Neural crest cell (in vitro differentiated cells): ENCODE measurements at places on chromosomes 6 and 20. TPM values are rescaled to one million over a fixed set of nuclear protein-coding genes. Genes with fewer than 3 reads are reported as not detected.

The POM121L2 gene
- not detected in 2 replicates for total RNA-seq

- H3K4me3 ChIP-seq: no peak overlapping the region
- DNase-seq: no peak
- H3K4me1 ChIP-seq: no peaks in the 10 kb centered on the region
- H3K27me3 ChIP-seq: no peaks in the 10 kb centered on the region
These were observed 134.0 kb upstream of the HCRTR2 start for GRCh38 chr6:55040102-55040848.

GRCh38 chr6:99618649-99619408 is 12.2 kb downstream of the PRDM13 start:
- DNase-seq: no peak
- peaks cover 3% of the 10 kb centered on the region for H3K36me3 ChIP-seq
- peaks cover 6% of the 10 kb centered on the region for H3K4me1 ChIP-seq
- H3K27ac ChIP-seq: no peak overlapping the region

DNA sequence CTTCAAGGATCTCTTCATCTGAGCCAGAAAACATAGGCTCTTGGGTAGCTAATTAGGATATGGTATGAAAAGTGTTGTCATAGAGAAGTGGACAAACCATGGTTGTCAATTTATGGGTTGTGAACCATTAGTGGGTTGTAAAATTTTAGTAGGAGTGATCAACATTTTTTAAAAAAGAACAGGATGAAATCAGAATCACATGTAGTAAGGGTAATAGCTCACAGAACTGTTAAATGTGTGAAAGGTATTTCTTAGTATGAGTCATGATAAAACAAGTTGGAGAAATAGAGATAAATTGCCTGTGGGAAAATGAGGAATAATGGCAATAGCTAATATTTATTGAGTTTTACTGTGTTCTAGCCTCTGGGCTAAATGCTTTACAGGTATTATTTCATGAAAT is 113.4 kb downstream of the MAP3K4 start:
- H3K4me1 ChIP-seq: no peaks in the 10 kb centered on the region
- no peaks in the 10 kb centered on the region for H3K27me3 ChIP-seq
- peaks cover 38% of the 10 kb centered on the region for H3K36me3 ChIP-seq
- H3K4me3 ChIP-seq: no peak overlapping the region

DNA sequence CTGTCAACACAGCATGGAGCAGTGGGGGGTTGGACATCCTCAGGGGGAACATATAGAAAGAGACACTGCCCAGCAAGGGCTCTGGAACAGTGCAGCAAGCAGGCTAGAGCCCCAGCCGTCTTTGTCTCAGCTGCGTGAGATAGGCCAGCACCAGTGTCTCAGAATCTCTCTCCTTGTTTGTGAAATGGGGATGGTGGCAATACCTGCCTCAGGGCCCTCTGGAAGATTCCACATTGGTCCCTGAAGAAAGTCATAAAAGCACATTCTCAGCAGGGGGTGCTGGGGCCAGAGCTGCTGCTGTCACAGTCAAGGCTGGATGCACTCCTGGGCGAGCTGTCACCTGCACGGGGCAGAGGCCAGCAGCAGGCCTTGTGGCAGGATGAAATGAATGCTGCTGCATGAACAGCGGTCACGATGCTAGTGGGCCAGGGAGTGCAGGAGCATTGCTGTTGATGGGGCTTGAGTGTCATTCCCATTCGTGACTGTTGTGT is 121.7 kb downstream of the SYCP2 start:
- no peaks in the 10 kb centered on the region for H3K27me3 ChIP-seq
- no peak overlapping the region for H3K27ac ChIP-seq
- H3K36me3 ChIP-seq: no peaks in the 10 kb centered on the region
- DNase-seq: no peak
- H3K4me3 ChIP-seq: no peak overlapping the region
- H3K4me1 ChIP-seq: peaks cover 29% of the 10 kb centered on the region

DNA sequence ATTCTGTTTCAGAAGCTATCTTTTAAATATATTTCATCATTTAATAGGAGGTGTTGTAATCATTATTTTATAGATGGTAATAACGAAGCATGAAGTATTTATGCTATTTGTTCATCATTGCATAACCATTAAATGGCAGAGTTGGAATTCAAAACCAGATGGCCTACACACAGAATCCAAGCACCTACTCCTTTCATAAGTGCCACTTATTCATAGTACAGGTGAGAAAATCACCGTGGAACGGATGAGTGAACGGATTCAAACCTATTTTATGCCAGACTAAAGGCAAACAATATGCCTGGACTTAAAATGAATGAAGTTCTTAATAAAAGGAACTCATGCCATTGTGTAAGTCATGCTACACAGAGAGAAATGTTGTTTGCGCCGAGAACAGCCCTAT is 397.9 kb upstream of the ADGRB3 start:
- DNase-seq: no peak
- no peaks in the 10 kb centered on the region for H3K36me3 ChIP-seq
- H3K4me1 ChIP-seq: peaks cover 23% of the 10 kb centered on the region
- no peak overlapping the region for H3K27ac ChIP-seq
- no peak overlapping the region for H3K4me3 ChIP-seq

- no peak overlapping the region for H3K27ac ChIP-seq
- H3K4me3 ChIP-seq: no peak overlapping the region
- H3K4me1 ChIP-seq: no peaks in the 10 kb centered on the region
- DNase-seq: no peak
- H3K27me3 ChIP-seq: peaks cover 7% of the 10 kb centered on the region
These were observed 74.9 kb upstream of the RIN2 start for GRCh38 chr20:19683188-19683587.

- no peaks in the 10 kb centered on the region for H3K4me1 ChIP-seq
- H3K36me3 ChIP-seq: peaks cover 8% of the 10 kb centered on the region
- no peak overlapping the region for H3K27ac ChIP-seq
- DNase-seq: no peak
- H3K27me3 ChIP-seq: no peaks in the 10 kb centered on the region
These were observed 16.3 kb downstream of the GTSF1L start for GRCh38 chr20:43710370-43711044.

DNA sequence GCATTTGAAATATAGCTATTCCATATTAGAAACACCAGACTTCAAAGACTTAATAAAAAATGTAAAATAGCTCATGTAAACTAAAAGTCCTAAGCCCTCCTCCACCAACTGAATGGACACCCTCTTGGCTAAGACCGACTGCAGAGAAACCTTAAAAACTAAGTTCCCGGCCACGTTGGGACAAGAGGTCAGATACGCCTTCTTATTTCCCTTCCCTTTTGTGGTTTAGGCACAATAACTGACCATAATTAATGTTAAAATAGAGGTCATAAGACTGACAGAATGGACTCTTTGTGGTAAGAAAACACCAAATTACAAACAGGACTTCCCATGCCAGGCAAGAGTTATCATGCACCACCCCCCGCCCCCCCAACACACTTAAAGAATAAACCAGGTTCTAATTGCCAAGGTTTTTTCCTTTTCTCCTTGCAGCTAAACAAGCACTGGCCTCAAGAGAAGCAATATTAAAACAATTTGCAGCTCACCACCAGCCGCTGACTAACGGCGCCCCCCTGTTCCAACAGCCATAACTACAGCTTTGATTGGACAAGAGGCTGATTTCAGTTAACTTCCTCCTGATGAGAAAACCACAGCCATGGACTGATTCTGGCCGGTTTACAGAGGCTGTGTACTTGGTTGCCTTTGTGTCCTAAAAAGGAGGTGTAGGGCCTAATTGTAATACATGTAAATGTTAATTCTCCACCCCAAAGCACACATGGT is 10.7 kb upstream of the LAMP5 start:
- H3K4me1 ChIP-seq: no peaks in the 10 kb centered on the region
- peaks cover 51% of the 10 kb centered on the region for H3K27me3 ChIP-seq
- no peaks in the 10 kb centered on the region for H3K36me3 ChIP-seq
- DNase-seq: no peak

- no peak overlapping the region for H3K4me3 ChIP-seq
- no peak overlapping the region for H3K27ac ChIP-seq
- no peaks in the 10 kb centered on the region for H3K4me1 ChIP-seq
- H3K36me3 ChIP-seq: no peaks in the 10 kb centered on the region
These were observed 604.5 kb downstream of the DOK5 start for GRCh38 chr20:55079917-55080316.

The GTF2H4 gene
- total RNA-seq: 72.6 and 78.5 TPM in 2 replicates

DNA sequence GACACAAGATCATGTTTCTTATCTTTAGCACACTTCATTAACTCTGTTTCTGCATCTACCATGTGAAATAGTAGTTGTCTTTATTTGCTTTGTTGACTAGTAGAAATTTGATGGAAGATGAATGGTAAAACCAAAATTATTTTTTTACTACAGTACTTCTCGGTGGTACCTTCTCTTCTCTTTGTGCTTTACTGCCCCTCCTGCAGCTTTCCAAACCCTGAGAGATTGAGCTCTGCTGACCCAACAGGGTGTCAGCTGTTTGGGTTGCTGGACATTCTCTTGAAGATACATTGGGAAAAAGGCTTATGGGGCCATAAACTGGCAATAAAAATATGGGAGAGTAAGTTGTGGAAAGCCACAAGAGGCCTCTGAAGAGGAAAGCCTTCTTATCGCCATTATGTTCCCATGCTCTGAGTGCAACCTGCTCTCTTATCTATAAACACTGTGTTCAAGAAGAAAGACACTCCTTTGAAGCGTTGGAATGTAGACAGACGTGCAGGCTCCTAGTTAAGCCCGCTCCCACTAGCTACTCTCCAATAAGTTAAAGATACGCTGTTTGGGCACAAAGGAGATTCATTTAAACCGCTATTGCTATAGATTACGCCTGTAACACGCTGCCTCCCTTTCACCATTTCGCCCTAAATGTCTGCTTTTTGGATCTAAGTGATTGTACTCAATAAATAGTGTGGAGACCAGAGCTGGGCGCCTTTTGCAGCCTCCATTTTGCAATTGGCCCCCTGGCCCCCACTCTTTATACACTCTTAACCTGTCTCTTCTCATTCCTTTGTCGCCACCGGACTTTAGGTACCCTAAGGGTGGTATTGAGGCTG is 60.1 kb upstream of the PRSS16 start:
- H3K27me3 ChIP-seq: peaks cover 5% of the 10 kb centered on the region
- peaks cover 18% of the 10 kb centered on the region for H3K4me1 ChIP-seq
- H3K36me3 ChIP-seq: no peaks in the 10 kb centered on the region
- no peak for DNase-seq
- H3K27ac ChIP-seq: peak overlapping the region; percentile 57

GRCh38 chr6:69801225-69801624 is 4.4 kb upstream of the LMBRD1 start:
- peaks cover 10% of the 10 kb centered on the region for H3K4me1 ChIP-seq
- no peak overlapping the region for H3K27ac ChIP-seq
- DNase-seq: no peak
- peaks cover 2% of the 10 kb centered on the region for H3K36me3 ChIP-seq
- H3K27me3 ChIP-seq: no peaks in the 10 kb centered on the region

DNA sequence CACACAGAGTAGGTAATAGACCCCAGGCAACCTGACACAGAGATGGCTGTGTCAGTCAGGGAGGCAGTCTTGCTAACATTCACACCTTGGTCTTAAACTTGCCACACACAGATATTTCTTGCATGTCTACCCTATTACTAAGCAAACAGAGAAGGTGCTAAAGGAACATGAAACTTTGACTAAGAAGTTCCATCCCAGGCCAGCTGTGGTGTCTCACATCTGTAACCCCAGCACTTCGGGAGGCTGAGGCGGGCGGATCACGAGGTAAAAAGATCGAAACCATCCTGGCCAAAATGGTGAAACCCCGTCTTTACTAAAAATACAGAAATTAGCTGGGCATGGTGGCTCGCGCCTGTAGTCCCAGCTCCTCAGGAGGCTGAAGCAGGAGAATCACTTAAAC is 222.4 kb upstream of the JARID2 start:
- H3K4me1 ChIP-seq: peaks cover 20% of the 10 kb centered on the region
- no peaks in the 10 kb centered on the region for H3K27me3 ChIP-seq
- H3K4me3 ChIP-seq: no peak overlapping the region
- no peaks in the 10 kb centered on the region for H3K36me3 ChIP-seq
- DNase-seq: no peak

DNA sequence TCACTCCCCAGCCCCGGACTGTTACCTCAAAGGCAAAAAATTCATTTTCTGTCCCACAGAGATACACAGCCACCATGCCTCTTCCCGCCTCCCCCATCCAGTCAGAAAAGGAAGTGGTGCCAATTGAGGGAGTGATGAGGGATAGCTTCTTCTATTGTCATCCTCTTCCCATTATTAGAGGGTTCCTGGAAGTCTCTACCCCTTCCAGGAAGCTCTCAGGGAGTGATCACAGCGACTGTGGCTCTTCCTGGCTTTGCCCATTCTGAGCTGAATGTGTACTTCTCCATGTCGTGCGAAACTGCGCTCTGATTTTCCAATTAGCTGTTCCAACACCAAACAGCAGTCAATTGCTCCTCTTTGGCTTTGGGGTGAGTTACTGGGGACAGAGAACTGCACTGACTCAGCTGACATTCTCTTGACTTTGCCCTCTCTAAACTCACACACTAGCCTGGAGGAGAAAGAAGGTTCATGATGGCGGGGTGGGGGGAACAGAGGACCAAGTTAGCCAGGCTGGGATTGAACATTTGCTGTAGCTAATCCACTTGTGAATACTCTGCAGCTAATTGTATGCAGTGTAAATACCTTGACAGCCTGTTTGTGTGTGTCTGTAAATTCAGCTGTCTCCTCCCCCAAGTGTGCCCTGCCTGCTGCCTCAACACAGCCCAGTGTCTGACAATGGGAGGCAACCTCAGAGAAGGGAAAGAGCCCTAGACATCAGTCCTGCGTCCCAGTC is 2.4 kb upstream of the MDGA1 start:
- H3K4me3 ChIP-seq: peak overlapping the region; percentile 80
- H3K36me3 ChIP-seq: no peaks in the 10 kb centered on the region
- peaks cover 42% of the 10 kb centered on the region for H3K27me3 ChIP-seq
- peaks cover 40% of the 10 kb centered on the region for H3K4me1 ChIP-seq
- no peak for DNase-seq

GRCh38 chr6:21402368-21402767 is 191.2 kb upstream of the SOX4 start:
- H3K36me3 ChIP-seq: no peaks in the 10 kb centered on the region
- no peaks in the 10 kb centered on the region for H3K27me3 ChIP-seq
- H3K4me1 ChIP-seq: peaks cover 14% of the 10 kb centered on the region
- H3K4me3 ChIP-seq: no peak overlapping the region
- no peak for DNase-seq
- H3K27ac ChIP-seq: no peak overlapping the region

GRCh38 chr6:168374541-168375071 is 55.0 kb upstream of the DACT2 start:
- H3K4me1 ChIP-seq: peaks cover 15% of the 10 kb centered on the region
- no peak for DNase-seq
- H3K4me3 ChIP-seq: no peak overlapping the region
- H3K27me3 ChIP-seq: no peaks in the 10 kb centered on the region
- no peaks in the 10 kb centered on the region for H3K36me3 ChIP-seq

The LINC00237 gene
- not detected in 2 replicates for total RNA-seq

DNA sequence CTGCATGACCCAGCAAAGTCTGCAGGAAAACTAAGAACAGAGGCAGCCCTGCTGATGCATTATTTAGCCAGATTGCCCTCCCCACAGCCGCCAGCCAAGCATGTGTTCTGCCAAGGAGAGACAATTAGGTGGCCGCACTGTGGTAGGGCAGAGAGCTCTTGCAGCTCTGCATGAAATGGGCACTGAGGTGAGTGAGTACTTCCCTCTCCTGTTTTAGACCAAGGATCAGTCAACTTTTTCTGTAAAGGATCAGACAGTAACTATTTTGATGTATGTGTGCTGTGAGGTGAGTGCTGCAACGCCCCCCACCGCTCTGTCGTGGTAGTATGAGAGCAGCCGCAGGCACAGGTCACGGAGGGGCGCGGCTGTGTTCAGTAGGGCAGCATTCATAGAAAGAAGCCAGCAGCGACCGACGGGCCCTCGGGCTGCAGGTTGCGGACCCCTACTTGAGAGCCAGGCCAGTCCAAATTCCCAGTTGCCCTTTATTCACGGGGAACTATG is 23.8 kb upstream of the FAM50B start:
- no peak overlapping the region for H3K4me3 ChIP-seq
- peaks cover 17% of the 10 kb centered on the region for H3K4me1 ChIP-seq
- no peaks in the 10 kb centered on the region for H3K27me3 ChIP-seq
- no peaks in the 10 kb centered on the region for H3K36me3 ChIP-seq
- DNase-seq: peak; percentile 16
